ENCODE measurements at places on chromosomes 11 and 22. TPM values are rescaled to one million over a fixed set of nuclear protein-coding genes. Genes with fewer than 3 reads are reported as not detected.

DNA sequence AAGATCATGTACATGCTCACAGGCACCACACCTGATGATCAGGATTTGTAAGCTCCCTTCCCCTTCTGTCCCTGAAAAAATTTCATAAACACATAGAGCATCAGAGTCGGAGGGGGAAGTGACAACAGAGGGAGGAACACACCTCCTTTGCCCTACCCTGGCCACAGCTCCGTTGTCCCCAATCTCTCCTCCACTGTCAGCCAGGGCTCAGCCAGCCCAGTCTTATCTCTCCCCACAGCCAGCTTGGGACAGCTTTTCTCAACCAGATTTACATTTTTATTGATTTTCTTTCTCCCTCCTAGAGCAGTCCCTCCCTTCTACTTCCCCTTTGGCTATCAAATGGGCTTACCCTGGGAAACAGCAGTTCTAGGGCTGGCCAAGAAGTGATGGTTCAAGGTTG, 32.1 kb upstream of the TPBGL start:
- DNase-seq, result no peak

DNA sequence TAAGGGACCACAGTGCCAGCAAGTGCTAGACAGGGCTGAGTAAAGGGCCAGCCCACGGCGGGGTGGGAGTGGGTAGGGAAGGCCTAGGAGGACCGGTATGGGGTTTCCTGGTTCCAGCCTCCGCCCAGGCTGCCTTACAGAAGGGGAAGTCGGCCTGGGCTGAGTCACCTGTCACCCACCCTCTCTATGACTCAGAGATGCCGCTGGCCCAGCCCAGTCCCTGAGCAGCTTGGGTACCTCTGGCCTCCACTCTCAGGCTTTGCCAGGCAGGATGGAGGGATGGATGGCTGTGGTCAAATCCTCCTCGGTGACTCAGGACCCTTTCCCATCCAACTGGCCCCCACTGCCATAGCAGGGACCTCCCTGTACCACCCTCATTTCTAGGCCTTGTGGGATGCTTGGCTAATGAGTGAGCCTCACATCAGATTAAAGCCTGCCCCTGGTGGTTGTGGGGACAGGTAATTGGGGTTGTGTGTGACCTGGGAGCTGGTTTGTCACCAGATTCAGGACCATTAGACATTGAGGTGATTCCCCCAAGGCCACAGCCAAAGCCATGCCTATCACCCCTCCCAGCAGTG, 13.9 kb downstream of the SLC35E4 start:
- peak; percentile 82 for DNase-seq

GRCh38 chr22:39501644-39502108, 414 bp upstream of the MIEF1 start:
- no peak for DNase-seq

DNA sequence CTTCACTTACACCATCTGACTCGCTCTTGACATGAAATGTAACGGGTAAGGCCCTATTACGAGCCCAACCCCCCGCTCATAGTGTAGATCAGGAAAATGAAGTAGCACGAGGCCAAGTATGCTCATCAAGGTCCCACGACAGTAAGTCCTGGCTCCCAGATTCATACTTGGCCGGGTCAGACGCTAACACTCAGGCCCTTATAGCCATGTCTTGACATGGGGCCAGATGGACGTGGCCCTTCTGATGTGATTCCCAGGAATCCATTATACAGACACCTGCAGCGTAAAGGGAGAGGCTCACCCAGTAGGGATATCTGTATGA, 175.1 kb downstream of the CEP164 start:
- DNase-seq, result no peak

DNA sequence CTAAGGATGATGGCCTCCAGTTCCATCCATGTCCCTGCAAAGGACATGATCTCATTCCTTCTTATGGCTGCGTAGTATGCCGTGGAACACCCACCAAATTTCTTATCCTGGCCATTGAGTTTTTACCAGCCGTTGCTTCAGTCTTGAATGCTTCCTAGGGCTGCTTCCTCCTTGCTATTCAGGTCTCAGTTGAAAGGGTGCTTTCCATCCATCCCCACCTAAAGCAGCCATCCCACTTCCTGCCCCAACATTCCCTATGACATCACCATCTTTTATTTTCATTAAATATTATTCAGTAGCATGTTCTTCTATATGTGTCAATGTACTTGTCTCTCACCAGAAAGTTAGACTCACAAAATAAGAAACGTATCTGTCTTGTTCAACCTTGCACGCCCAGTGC, 40.7 kb upstream of the SLN start:
- DNase-seq, result no peak

DNA sequence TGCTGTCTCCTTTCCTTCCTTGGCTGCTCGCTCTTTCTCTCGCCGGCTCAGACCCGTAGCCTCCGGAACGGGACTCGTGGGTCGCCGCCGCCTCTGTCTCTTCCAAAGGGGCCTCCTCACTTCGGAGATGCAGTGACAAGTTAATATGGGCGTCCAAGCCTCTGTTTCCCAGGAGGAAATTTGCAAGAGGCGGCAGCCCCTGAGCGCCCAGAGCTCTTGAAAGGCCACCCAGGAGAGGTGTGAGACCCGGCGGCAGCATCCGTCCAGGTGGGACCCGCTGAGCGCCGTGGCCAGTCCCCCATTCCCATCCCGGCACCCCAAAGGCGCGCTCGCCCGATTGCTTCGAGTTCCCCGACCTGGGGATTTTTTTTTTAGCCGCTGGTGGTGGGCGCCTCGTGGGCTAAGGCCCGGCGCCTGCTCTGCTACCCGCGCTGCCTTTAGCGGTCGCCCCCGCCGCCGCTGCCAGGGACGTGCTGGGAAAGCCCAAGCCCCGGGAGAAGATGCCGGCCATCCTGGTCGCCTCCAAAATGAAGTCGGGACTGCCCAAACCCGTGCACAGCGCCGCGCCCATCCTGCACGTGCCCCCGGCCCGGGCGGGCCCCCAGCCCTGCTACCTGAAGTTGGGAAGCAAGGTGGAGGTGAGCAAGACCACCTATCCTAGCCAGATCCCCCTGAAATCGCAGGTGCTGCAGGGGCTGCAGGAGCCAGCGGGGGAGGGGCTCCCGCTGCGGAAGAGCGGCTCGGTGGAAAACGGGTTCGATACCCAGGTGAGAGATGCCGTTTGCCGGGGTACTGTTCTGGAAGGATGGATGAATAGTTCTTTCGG, 772 bp downstream of the NAV2 start:
- DNase-seq, result peak; percentile 68

The GGTLC2 gene
- not detected for total RNA-seq

Measured in right cardiac atrium (tissue), 5 donors.